HTR-8/SVneo (cell line): ENCODE measurements at places on chromosomes 3 and 15.

- DNase-seq: no peak
Observed at GRCh38 chr15:53549697-53550305, 209.7 kb downstream of the WDR72 start.

DNA sequence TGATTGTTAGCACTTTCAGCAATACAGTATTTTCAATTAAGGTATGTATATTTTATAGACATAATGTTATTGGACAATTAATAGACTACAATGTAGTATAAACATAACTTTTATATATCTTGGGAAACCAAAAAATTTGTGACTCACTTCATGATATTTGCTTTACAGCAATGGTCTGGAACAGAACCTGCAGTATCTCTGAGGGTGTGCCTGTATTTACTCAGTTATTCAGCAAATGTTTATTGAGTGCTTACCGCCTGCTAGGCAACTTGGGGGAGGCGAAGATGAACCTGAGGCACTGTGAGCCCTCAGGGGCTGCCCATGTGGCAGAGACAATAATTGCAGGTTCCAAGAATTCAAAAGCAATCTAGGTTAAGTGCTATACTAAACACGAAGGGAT, 144.8 kb downstream of the GABRB3 start:
- no peak for DNase-seq

DNA sequence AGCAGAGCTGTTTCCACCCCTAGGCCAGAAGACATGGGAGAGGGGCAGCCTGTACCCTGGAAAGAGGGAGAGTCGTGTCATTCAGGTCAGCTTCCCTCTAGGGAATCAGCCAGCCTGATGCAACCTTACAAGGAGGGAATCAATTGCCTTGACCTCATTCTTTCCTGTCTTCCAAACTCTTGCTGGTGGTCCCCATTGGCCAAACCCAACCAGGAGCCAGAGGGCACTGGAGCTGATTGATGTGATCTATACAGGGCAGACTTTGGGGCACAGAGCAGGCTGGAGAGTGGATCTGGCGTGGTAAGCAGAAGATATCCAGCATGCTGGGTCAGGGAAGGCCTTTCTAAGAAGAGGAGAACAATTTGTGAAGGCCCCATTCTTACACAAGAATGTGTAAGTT, 19.1 kb upstream of the MAGEF1 start:
- DNase-seq: no peak

GRCh38 chr3:197303452-197303851, 5.0 kb upstream of the DLG1 start:
- DNase-seq: no peak

GRCh38 chr15:80815106-80815505, 35.9 kb downstream of the CEMIP start:
- DNase-seq: no peak

DNA sequence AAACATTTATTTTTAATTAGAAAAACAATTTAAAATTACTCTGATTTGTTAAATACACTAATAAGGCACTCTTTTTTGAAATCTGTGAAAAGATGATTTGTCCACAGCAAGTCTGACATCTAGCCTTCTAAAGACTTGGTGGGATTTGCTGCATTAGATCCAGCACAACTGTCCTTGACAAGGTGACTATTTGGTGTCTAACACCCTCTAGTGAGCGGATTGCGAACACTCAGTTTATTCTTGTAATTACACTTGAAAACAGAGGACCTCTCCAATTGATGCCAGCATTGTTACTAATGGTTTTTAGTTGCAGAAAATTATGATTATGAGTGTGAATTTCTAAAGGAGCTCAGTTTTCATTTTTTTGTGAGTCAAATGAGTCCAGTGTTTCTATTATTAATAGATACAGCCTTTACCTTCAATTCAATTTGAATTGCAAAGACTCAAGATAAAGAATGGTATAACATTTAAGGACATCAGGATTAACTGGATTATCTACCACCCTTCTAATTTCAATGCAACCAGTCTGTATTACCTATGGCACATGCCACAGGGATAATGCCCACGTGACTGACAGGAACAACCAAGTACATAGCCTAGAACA, 29.7 kb upstream of the STRIT1 start:
- peak; percentile 75 for DNase-seq

GRCh38 chr3:125367403-125368230, 7.5 kb downstream of the ZNF148 start:
- DNase-seq: no peak

DNA sequence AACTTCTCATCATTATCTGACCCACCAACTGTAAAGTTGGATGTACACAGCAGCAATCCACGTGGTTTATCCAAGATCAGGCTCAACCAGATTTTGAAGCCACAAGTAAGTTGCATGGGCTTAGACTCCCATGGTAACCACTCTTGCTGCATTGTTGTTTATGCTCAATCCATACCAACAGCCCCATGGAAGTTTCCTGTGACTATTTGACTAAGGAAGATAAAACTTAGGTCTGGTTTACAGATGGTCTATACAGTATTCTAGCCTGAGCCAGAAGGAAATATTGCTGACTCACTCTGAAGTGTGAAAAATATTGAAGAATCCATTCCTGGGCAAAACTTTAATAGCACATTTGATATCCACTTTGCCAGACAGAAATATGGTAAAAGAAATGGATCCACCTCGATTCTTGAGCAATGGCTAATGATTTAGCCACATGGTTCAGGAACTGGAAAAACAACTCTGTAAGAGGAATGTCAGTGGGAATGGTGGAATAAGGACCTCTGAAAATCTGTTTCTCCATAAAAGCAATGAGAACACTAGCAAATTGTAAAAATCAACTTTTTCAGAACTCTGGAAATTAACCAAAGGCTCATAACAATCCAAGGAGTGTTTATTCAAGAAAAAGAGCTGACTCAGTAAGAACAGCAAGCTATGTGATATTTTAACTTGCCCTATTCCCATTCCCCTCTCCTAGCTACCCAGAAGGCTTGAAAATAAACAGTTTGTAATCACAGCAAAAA, 162.9 kb upstream of the STT3B start:
- DNase-seq: no peak

DNA sequence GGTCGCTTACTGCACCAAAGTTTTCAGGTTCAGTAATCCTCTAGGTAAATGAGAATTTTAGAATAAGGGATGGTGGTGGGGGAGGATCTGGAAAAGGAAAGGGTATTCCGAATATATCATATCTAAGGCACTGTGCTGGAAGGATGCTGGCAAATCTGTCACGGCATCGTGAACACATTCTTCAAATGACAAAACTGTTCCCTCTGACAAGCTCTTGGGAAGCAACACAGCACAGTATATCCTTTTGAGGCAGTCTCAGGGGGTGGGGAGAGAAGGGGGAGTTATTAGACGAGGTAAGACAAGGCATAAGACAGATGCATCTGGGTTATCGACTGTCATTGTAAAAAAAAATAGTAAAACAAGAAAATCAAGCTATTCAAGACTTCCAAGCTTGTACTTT, 289.6 kb upstream of the LRRN1 start:
- no peak for DNase-seq

GRCh38 chr15:58584789-58585461, 153.1 kb downstream of the LIPC start:
- no peak for DNase-seq

- DNase-seq: no peak
Observed at GRCh38 chr15:42065033-42065432, 29.3 kb downstream of the PLA2G4D start.

- no peak for DNase-seq
Observed at GRCh38 chr3:140834266-140835037, 107.2 kb upstream of the SLC25A36 start.

- no peak for DNase-seq
Observed at GRCh38 chr3:195570912-195571311, 12.8 kb downstream of the APOD start.

DNA sequence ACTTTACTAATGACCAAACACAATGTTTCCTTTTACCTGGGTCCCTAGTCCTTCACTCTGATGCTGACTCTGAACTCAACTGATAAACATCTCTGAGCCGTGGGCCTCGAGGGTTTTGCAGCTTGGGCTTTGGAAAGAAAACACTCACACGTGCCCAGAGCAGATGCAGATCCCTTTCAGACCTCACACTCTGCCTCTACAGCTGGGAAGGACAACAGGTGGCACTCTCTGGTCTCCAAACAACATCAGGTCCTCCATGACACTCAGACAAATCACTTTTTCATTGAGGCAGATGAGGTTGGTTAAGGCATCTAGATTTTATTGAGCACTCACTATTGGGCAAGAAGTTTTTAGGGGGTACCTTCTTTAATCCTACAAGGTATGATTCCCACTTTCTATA, 64.7 kb upstream of the NTRK3 start:
- DNase-seq: no peak

- DNase-seq: no peak
Observed at GRCh38 chr3:149479621-149480325, 5.3 kb downstream of the TM4SF4 start.

DNA sequence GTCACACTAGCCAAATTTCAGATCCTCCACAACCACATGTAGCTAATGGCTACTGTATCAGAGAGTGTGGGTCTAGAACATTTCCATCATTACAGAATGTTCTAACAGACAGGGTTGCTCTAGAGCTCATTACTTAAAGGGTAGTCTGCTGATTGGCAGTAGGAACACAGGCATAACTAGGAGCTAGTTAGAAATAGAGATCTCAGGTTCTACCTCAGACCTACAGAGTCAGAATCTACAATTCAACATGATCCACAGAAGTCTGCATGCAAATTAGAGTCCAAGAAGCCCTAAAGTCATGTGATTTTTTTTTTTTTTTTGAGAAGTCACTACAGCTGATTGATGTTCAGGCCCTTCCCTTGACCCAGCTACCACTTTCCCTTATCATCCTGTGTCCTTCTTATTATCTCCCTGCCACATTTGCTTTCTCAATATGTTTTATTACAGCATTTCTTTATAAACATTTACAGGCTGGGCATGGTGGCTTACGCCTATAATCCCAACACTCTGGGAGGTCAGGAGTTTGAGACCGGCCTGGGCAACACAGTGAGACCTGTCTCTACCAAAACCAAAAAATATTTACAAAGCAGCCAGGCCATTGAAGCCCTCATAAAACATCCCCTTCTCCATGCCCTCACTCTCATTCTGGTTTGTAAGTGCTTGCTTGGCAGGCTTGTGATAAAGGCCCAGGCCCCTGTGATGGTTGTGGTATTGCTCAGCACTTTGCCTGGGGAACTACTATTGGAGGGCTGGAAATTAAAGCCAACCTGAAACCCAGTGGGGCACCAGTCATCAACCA, 3.8 kb upstream of the ABHD5 start:
- no peak for DNase-seq

- DNase-seq: no peak
Observed at GRCh38 chr3:49568965-49569364, 14.7 kb downstream of the BSN start.

DNA sequence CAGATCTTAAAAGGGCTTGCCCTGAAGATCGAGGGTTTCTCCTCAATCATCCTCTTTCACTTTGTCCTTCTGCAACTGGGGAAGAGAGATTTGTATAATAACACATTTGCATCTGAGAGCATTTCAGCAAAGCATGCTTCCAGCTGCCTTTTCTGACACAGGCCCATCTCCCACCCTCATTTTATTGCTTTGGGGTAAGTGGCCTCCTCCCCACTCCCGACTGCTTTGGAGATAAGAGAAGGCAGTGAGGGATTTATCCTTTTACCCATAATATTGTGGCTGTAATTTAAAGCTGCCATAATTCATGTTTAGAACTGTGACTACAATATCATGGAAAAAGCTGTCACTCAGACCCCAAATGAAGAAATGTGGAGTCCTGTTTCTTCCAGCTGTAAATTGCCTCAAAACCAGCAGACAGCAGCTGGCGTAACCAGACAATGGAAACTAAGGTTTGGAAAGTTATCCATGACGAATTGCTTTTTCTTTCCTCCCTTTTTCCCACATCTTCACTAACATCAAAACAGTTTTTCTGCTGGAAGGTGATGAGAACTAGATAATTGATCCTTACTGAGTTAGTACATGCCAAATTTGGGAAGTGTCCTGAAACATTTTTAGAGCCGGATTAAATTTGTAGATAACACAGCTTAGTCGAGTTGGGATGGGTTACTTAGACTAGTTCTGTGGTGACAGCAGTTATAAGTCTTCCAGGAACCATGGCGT, 104.2 kb upstream of the PFN2 start:
- no peak for DNase-seq

DNA sequence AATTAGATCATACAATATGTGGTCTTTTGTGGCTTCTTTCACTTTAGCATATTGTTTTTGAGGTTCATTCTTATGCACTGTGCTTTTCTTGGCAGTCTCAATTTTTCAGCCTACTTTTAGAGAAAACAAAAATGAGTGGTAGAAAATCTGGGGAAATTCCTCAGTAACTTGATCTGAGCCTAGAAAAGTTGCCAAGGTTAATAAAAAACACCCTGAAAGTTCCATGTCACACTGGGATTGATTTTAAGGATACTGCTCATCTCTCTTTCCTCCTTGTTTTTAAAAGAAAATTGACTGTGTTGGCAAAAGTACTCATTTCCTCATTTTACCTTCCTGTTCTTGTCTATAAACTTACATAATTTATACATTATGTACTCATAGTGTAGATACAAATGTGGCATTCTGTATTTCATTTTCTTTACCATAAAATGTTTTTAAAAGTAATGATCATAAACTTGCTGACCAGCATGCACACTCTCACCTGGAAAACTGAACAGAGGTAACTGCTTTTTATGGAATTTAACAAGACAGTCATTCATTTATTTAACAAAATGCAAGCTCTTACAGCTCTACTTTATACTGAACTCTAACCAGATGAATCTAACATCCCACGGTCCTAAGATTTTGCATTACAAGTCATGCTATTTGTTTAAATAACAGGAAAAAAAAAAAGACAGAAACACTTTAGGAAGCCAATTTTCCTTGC, 28.6 kb upstream of the SH3BP5 start:
- no peak for DNase-seq

DNA sequence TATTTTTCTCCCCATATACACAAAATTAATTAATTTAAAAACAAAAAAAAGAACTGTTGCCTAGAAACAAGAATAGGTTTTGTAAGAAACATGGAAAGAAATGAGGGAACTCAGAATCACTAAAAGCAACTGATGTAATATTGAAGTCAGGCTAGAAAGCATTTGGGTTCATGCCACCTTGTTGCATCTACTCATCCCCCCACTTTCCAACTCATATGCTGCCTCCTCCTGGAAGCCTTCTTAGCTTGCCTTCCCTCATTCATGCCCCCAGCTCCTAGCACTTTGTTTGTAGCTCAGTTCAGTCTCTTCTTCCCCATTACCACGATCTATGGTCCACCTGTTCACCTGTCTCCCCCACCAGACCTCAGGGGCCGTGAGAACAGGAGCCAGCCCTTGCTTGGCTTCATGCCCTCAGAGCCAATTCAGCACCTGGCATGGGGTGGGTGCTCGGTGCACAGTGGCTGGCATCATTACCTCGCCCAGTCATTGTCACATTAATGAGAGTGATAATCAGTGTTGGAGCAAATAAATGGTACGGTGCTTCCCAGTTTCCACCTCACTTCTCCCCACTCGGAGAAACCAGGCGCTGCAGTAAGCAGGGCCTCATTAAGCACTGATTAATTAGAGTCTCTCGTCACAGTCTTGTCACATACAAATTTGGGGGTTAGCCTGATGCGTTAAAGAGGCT, 62.4 kb upstream of the SLC6A1 start:
- no peak for DNase-seq

GRCh38 chr3:106347350-106347749, 478.5 kb upstream of the CBLB start:
- DNase-seq: no peak

- no peak for DNase-seq
Observed at GRCh38 chr15:96924570-96924969, 594.1 kb downstream of the NR2F2 start.

- DNase-seq: no peak
Observed at GRCh38 chr15:97994236-97994635, 33.7 kb downstream of the ARRDC4 start.
